ENCODE measurements at places on chromosomes 13 and 19. TPM values are rescaled to one million over a fixed set of nuclear protein-coding genes. Genes with fewer than 3 reads are reported as not detected.

The CPT1C gene
- 1.2 TPM for total RNA-seq

The TNFSF13B gene
- 5.2 TPM for total RNA-seq

The RXFP2 gene
- 0.25 TPM for total RNA-seq

The MISP gene
- not detected for total RNA-seq

The TRPM4 gene
- 45.2 TPM for total RNA-seq

The PLPP2 gene
- 113 TPM for total RNA-seq

The CABP5 gene
- total RNA-seq = not detected

The RASGRP4 gene
- total RNA-seq = 1.2 TPM

The HSD17B14 gene
- total RNA-seq = 3.0 TPM

The TMEM59L gene
- 0.49 TPM for total RNA-seq

The APC2 gene
- 0.08 TPM for total RNA-seq

The AP1M2 gene
- 28.9 TPM for total RNA-seq

The FBXL12 gene
- total RNA-seq = 22.7 TPM

The SH2D3A gene
- total RNA-seq = 77.2 TPM

The BCAM gene
- total RNA-seq = 27.4 TPM

The FPR1 gene
- 1.3 TPM for total RNA-seq

The FAAP24 gene
- total RNA-seq = 0.98 TPM

The OVOL3 gene
- not detected for total RNA-seq

The CPAMD8 gene
- 8.7 TPM for total RNA-seq

The SOX1 gene
- total RNA-seq = not detected

The PROZ gene
- total RNA-seq = not detected

The FPR3 gene
- 2.9 TPM for total RNA-seq
